Activated CD8-positive, alpha-beta memory T cell treated with anti-CD3 and anti-CD28 coated beads, Interleukin-2, amount 10 ng/mL, durations not matched to agents 7 days and 5 days (primary cell): ENCODE measurements at places on chromosomes 7 and 10.

GRCh38 chr10:118596426-118597124 is 1.1 kb upstream of the PRLHR start:
- H3K4me1 ChIP-seq = no peaks in the 10 kb centered on the region
- peaks cover 57% of the 10 kb centered on the region for H3K27me3 ChIP-seq
- H3K4me3 ChIP-seq = no peak overlapping the region
- no peak for DNase-seq
- peaks cover 8% of the 10 kb centered on the region for H3K36me3 ChIP-seq

DNA sequence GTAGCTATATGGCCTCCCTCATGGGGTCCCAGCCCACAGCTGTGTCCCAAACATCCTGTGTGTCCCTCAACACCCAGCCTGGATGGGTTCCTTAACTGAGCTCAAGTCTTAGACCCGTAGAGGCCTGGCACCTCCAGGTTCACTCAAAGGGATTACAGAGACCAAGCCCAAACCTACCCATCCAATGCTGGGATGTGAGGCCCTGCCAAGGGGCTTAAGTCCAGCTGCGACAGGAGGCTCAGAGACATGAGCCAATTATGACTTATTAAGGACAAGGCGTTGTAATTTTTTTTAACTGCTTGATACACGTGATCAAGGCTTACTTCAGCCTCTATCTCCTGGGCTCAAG is 105.6 kb upstream of the RET start:
- no peaks in the 10 kb centered on the region for H3K36me3 ChIP-seq
- peak; percentile 21 for DNase-seq
- peaks cover 6% of the 10 kb centered on the region for H3K27me3 ChIP-seq
- no peak overlapping the region for H3K27ac ChIP-seq
- H3K4me1 ChIP-seq = no peaks in the 10 kb centered on the region

- no peaks in the 10 kb centered on the region for H3K36me3 ChIP-seq
- peaks cover 36% of the 10 kb centered on the region for H3K4me1 ChIP-seq
- no peak overlapping the region for H3K4me3 ChIP-seq
- no peak overlapping the region for H3K27ac ChIP-seq
- peaks cover 46% of the 10 kb centered on the region for H3K27me3 ChIP-seq
Measured at GRCh38 chr7:106018566-106019469, 55.8 kb downstream of the CDHR3 start.

DNA sequence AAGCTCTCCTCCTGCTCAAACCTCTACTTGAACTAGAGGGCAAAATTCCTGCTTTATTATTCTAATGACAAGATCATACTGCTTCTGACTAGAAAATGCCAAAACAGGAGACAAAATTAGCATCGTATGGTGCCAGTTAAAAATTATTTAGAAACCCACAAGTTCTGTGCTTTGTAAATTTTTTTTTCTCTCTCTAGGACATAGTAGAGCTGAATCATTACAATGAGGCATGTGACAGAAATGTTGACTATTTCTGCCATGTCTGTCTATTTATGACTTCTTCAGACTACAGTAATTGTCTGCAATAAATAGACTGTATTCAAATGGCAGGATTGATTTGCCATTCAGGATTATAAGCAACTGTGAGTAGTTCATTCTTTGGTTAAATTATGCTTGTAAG is 335.8 kb downstream of the PRPF18 start:
- no peaks in the 10 kb centered on the region for H3K36me3 ChIP-seq
- H3K27ac ChIP-seq = no peak overlapping the region
- no peak overlapping the region for H3K4me3 ChIP-seq
- H3K27me3 ChIP-seq = peaks cover 6% of the 10 kb centered on the region
- DNase-seq = no peak

- no peaks in the 10 kb centered on the region for H3K27me3 ChIP-seq
- no peak for DNase-seq
- H3K36me3 ChIP-seq = no peaks in the 10 kb centered on the region
- no peak overlapping the region for H3K4me3 ChIP-seq
Measured at GRCh38 chr7:74514131-74514591, 60.5 kb downstream of the GTF2IRD1 start.

DNA sequence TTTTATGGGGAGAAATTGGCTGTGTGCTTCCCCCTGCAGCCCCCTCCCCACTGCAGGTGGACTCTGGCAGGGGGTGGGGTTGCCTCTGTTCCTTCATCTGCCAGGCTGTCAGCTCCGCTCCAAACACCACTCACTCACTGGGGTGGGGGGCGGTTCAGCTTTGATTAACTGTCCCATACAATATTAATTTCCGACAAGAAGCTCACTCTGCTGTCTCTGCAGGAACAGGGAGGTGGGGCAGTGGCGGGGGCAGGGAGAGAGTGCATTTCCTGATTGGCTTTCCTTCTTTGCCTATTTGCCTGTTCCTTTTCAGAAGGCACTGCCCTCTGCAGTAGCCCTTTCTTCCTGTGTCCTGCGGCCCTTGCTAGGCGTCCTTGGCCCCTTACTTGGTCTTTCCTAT is 500.8 kb downstream of the PLXNA4 start:
- peaks cover 17% of the 10 kb centered on the region for H3K27me3 ChIP-seq
- H3K36me3 ChIP-seq = no peaks in the 10 kb centered on the region
- DNase-seq = no peak
